ENCODE measurements at places on chromosomes 11 and 22.
A peak's percentile ranks its signal among the peaks of the same experiment; 100 is the strongest.

DNA sequence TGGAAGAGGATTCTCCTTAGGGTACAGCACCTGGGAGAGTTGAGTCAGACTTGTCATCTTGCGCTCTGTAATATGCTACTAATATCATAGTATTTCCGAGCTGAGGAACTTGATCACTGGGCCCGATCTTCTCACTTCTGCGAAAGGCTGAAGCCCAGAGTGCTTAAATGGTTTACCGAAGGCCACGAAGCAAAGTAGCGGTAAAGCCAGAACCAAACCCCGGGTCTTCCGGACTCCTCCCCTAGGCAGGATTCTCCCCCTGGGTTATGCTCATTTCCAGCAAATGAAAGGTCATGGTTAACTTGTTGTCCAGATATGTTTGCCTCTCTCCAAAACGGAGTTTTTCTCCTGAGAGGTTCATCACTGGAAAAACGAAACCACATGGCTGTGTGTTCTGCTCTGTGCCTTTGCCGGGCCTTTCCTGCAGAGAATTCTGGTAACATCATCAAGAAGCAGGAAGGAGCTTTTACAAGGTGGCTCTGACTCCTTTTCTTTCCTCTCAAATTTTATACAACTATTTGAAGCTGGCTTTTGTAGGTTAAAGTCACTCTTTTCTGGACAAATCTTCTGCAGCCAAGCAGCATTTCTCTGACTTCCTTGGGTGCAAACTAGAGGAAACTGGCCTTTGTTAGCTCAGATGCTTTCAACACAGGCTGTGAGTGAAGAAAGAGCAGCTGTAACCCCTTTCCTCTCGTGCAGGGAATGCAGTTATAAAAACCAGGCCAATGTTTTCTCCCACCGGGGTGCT lies 35.5 kb downstream of the UBASH3B start:
- DNase-seq: peak; percentile 35

- DNase-seq: no peak
Measured at GRCh38 chr11:16770016-16770415, 31.6 kb downstream of the C11orf58 start.

GRCh38 chr11:76153571-76153923 lies 52.8 kb downstream of the WNT11 start:
- DNase-seq: no peak

DNA sequence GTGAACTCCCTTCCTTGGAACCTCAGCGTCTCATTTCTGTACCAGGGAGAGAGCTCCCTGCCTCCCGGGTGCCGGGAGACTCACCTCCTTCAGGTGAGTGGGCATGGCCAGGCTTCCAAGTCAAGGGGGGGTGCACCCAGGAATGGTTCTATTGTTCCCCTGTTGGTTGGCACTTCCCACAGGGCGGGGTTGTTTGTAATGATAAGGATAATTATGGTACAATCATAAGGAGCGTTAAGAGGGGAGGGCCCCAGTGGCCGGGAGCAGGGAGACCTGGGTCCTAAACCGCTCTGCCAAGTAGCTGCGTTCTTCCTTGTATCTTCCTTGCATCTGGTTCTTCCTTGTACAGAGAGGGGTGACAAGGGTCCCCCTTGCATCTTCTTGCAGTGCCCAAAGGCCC lies 79.1 kb downstream of the LRRC32 start:
- DNase-seq: no peak

DNA sequence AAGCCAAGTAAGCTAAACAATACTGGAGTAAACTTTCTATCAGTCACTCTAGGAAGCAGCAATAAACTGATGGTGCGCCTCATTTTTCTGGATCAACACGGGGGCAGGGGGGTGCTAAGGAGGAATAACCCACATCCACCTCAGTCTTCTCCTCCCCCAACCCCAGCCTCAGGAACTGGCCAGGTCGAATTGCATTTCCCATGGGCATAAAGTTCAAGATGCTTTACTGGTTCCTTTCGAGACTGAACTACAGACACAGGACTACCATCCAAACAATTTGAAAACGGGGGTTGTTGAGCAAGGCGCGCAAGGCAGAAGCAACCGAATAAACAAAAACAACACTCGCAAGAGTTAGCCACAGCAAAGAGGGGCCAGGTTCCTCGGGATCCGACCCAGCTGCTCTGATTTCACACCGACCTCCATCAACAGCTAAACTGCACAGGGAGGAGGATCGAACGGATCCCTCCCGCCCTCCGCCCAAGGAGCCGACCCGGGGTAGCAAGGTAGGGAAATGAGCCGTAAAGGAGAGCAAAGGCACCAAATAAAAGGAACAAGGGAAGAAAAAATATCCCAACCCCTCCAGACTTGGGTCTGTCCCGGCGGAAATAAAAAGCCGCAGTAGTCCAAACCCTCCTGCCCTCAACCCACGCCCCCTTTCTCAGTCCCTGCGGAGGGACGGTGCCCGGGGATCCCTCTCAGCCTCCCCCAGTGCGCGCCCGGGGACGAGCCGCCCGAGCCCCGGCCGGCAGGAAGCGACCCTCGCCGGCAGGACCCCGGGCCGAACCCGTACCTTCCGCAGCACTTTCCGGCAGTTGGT lies 801 bp downstream of the SESN3 start:
- DNase-seq: peak; percentile 14

DNA sequence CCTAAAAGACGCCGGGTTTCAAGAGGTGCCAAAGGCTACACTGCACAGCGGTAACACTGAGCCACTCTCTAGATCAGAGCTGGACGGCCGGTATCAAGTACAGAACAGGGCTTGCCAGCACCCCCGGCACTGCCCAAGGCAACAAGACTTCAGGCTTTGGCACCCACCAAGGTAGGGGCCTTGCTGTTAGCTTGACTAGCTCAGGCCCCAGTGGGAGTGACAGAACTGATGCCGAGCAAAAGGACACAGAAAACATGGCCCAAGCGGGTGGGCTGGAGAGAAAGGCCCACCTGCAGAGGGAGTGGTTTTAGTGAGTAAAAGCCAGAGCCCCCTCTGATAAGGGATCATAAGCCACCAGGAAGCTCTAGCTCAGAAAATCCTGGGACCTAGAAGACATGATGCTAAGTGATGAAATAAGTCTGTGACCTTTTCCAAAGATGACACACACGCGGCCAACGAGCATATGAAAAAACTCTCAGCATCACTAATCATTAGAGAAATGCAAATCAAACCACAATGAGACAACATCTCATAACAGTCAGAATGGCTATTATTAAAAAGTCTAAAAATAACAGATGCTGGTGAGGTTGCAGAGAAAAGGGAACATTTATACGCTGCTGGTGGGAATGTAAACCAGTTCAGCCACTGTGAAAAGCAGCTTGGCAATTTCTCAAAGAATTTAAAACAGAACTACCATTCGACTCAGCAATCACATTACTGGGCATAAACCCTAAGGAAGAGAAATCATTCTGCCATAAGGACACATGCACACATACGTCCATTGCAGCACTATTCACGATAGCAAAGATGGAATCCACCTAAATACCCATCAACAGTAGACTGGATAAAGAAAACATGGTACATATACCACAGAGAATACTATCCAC lies 12.9 kb downstream of the EHD1 start:
- no peak for DNase-seq

DNA sequence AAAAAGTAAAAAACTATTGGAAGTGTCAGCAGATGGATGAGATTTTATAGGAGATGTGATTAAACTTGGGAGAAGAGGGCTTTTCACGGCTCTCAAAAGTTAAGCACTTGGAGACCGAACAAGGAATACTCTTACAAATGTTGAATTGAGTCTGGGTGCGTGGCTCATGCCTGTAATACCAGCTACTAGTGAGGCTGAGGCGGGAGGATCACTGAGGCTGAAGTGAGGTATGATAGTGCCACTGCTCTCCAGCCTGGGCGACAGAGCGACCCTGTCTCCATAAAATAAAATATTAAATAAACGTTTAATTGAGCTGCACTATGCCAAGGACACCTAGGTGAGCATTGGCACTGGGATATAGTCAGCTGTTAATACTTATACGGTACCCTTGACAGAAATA lies 1.9 kb downstream of the CEP57 start:
- DNase-seq: no peak

GRCh38 chr11:72613977-72614376 lies 60.2 kb downstream of the PDE2A start:
- DNase-seq: no peak

DNA sequence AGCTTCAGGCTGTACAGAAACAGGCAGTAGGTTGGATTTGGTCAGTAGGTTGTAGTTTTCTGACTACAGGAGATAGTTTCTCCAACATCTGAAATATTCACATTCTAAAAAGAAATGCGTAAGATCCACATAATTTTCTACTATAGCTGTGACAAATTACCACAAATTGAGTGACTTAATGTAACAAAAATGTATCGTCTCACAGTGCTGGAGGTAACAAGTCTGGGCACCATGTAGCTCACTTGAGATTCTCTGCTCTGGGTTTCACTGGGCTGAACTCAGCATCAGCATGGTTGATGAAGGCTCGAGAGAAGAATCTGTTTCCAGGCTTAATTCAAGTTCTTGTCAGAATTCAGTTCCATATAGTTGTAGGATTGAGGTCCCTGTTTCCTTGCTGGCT lies 350.9 kb upstream of the CCDC179 start:
- no peak for DNase-seq

DNA sequence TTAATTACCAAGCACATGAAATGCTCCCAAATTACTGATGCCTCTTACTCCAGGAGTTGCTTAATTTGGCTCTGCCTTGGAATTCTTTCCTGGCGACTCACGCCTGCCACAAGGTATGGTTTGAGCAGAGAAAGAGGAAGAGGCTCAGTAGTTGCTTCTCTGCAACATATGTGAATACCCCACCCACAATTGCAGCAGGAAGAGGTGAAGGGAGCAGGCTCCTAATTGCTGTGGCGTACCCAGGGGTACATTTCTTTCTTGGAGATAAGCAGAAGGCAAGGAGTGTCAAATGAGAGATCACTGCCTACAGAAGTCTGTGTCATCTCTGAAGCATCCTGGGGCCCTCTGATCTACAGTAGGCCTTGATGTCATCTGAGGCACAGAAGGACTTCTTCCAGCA lies 10.6 kb upstream of the NNMT start:
- DNase-seq: no peak
